NCI-H1105 treated with DMSO at 0.1 percent for 48 hours (cell line): ENCODE measurements at places on chromosomes 3 and 15.

- DNase-seq = peak; percentile 13
Observed at GRCh38 chr3:4515916-4516579, 22.9 kb downstream of the ITPR1 start.

DNA sequence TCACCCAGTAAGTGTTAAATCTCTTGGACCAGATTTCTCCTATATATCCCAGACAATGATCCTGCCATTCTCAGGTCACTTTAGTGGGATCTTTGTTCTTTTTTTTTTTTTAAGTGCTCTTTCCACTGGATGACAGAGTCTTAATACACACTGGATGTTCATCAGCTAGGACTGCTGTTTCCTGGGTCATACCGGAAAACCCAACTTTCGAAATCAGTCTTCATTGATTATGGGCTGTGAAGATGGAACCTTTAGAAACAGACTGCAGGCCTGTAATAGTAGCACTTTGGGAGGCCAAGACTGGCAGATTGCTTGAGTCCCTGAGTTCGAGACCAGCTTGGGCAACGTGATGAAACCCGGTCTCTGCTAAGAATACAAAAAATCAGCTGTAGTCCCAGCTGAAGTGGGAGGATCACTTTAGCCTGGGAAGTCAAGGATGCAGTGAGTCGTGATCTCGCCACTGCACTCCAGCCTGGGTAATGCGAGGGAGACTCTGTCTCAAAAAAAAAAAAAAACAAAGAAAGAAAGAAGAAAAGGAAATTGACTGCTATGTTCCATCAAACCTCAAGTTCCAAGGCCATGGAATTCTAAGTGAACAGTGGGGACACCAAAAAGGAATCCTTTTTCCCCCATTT is 2.3 kb downstream of the EOGT start:
- no peak for DNase-seq

GRCh38 chr3:44845528-44846520 is 15.9 kb upstream of the TMEM42 start:
- no peak for DNase-seq

DNA sequence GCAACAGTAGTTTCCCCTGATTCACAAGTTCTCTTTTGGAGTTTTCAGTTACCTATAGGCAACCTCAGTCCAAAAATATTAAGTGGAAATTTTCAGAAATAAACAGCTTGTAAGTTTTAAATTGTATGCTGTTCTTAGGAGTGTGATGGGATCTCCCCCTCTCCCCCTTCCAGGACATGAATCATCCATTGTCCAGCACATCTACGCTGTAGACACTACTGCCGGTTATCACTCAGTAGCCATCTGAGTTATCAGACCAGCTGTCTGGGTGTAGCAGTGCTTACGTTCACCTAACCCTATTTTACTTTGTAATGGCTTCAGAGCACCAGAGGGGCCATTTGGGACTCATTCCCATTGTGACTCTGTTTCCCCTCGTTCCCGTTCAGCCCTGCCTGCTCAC is 96.7 kb upstream of the PLXNA1 start:
- no peak for DNase-seq

DNA sequence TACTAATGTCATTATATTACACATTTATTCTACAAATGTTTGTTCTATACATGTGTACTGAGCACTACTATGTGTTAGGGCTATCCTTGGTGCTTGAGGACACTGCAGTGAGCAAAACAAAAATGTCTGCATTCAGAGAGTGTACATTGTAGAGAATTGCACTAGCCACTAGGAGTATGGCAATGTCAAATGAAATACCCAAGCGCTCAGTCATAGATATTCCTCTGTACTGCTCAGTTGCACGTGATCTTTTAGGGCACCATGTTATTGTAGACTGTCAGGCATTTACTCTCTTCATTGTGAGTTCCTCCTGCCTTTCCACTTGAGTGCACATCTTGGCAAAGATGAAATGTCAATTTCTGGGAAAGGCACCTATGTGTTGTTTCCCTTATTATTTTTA is 36.8 kb downstream of the FNDC3B start:
- DNase-seq = peak; percentile 41

DNA sequence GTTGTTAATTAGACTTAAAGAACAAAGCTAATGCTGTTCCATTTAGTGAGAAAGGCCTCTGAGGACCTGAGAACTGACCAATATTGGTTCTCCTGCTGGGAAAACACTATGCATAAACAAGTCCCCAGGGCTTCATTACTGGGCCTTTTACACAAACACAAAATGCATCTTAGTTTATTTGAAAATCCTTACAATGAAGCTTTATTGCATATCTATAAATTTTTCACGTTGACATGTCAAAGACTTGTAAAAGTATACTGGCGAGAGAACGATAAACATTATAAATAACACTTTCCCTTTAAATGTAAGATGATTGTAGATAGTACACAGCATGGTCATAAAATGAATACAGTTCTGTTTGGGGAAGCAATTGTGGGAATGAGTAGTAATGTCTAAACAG is 151.7 kb downstream of the ROBO2 start:
- no peak for DNase-seq

GRCh38 chr3:128709038-128709437 is 16.9 kb upstream of the RAB7A start:
- no peak for DNase-seq

GRCh38 chr15:36230776-36231175 is 348.6 kb upstream of the CDIN1 start:
- no peak for DNase-seq

- no peak for DNase-seq
Observed at GRCh38 chr3:41301548-41301947, 102.2 kb downstream of the CTNNB1 start.

- DNase-seq = no peak
Observed at GRCh38 chr3:177441813-177442646, 244.7 kb upstream of the TBL1XR1 start.

DNA sequence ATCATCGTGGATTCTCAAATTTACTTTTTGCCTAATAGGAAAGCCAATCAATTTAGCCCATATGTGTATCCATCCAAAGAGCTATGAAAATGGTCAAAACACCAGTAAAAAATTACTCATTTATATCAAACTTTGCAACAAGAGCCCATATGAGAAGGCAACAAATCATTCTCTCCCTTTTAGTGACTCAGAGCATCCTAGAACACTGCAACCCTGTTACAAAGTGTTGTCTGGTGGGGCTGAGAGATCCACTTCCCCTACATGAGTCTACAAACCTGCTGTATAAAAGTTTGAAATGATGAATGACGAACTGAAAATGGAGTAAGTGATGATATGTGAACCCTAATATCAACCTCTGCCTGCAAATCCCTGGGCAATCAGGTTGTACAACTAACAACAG is 23.3 kb downstream of the PDZRN3 start:
- no peak for DNase-seq

- no peak for DNase-seq
Observed at GRCh38 chr3:89973156-89973555, 865.7 kb downstream of the EPHA3 start.

DNA sequence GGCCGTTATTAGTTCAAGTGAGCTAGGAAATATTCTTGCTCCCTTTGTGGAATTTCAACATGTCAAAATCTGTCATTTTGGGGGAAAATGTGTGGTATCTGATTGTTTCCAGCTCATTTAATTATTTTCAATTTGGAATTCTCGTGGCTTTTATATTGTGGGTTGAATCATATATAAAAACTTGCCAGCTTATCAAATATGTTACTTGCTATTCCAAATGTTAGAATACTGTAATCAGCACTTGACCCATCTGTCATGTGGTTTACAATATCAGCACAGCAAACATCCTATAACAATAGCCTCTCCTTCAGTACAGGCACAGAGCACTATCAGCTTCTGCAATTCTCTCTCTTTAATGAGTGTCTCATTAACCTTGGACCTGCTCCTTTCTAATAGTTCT is 130.2 kb upstream of the FEZF2 start:
- peak; percentile 22 for DNase-seq

GRCh38 chr15:28955160-28955992 is 69.6 kb downstream of the APBA2 start:
- DNase-seq = no peak

- no peak for DNase-seq
Observed at GRCh38 chr3:43370293-43370980, 84.1 kb downstream of the SNRK start.

DNA sequence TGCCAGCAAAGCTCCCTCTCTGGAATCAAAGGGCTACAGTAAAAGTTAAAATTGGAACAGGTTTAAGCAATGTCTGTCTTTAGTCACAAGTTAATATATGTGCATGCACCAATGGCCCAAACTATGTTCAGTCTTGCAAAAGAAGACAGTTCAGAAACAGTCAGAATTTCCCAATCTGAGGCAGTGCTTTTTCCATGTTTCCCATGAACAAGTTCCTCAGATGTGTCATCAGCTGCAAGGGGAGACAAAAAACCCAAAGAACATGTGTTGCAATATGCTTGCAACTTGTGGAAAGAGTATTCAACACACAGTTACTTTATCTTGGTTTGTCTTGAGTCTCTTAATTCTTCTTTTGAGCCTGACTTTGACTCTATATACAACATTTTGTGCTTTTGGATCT is 148.4 kb downstream of the USP13 start:
- DNase-seq = no peak

- DNase-seq = no peak
Observed at GRCh38 chr3:70006089-70006488, 6.6 kb downstream of the SAMMSON start.

- no peak for DNase-seq
Observed at GRCh38 chr3:12175137-12175593, 16.5 kb upstream of the TIMP4 start.

DNA sequence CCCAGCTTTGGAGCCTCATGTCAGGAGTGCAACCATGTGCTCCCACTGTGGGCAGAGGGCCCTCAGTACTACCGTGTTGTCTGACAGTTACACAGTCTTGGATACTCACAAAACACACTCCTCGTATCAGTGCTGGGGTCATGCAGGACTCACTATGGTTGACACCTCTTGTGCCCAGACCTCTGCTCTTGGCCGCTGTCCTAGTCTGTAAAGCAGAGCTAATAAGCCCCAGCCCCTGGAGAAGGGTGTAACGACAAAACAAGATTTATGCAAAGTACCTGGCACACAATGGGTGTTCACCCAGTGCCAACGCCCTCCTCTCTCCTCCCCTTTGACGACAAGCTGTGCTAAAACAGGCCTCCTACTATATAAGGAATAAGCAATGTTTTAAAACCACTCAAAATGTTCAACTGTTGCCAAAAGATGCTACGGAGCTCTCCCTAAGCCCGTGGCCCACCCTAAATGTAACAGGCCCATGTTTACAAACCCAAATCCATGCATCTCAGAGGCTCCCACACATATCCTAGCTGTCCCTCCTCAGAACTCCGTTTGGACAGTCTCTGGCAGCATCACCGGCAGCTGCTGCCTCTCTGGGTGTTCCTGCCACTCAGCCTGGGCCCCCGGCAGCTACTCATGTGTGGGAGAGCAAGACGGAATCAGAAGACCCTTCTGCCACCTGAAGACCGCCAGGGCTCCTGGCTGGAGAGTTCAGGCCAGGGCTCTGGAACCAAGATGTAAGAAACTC is 65.8 kb downstream of the MRPL46 start:
- no peak for DNase-seq

- no peak for DNase-seq
Observed at GRCh38 chr3:150736903-150737832, 25.8 kb downstream of the SIAH2 start.

DNA sequence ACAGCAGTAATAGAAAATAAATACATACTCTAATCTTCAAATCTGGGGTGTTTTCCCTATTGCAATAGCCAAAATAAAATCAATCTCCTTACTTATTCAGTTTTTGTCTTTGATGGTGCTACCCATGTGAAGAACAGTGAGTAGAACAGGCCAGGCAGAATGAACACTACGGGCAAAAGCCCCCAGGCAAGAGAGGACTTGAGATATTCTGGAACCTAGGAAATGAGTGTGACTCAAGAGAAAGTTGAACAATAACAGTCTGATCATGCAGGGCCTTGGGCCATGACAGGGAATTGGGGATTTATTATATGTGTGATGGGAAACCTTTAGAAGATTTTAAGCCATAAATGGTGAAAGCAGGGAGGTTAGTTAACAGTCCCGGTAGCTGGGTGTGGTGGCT is 14.0 kb upstream of the DUT start:
- no peak for DNase-seq

DNA sequence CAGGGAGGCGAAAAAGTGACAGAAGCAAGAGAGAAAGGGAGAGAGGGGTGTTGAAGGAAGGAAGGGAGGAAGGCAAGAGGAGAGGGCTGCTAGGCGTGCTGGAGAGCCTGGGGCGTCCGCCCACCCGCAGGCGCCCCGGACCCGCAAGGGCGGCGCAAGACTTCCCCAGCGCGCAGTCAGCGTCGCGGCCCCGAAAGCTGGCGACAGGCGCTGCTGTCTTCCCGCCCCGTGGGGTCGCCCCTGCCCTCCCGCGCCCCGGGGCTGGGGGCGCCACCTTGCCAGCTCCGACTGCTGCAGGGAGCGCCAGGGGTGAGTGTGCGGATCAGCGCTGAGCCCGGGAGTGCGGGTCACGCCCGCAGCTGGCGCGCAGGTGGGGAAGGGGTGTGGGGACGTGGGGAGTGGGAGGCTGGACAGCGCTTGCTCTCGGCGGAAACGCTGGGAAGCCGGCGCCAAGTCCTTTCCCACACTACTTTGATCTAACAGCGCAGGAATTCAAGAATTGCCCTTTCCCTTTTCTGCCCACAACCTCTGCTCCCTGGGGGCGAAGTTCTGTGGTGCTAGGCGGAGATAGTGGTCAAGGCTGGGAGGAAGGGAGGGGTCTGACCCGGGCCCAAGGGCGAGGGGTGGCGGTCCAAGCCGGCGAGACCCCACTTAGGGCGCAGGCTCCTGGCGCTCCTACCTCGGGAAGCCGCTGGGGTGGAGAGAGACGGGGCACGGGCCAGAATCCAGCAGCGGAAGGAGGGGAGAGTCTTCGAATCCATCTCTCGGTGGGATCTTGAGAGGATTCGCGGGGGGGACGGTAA is 266.1 kb downstream of the CGGBP1 start:
- no peak for DNase-seq

GRCh38 chr3:131669600-131669999 is 166.8 kb upstream of the MRPL3 start:
- no peak for DNase-seq

DNA sequence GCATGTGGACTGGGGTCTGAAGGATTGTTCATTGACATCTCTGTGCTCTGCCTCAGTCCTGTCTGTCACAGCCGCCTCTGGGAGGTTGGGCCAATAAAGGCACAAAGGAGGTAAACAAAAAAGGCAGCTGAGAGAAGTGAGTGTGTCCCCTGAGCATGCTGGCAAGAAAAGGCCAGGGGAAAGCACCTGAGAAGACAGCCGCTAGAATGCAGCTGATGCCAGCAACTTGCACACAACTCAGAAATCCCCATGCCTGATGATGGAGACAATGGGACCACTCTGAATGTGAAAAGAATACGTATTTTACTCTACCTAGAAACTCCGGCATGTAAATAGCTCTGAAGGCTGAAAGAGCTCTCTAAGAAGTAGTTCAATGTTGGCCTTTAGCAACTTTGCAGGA is 118.7 kb downstream of the KCNH8 start:
- DNase-seq = no peak

GRCh38 chr3:177443469-177443868 is 246.2 kb upstream of the TBL1XR1 start:
- no peak for DNase-seq
